ENCODE measurements at places on chromosomes 1 and 21.

DNA sequence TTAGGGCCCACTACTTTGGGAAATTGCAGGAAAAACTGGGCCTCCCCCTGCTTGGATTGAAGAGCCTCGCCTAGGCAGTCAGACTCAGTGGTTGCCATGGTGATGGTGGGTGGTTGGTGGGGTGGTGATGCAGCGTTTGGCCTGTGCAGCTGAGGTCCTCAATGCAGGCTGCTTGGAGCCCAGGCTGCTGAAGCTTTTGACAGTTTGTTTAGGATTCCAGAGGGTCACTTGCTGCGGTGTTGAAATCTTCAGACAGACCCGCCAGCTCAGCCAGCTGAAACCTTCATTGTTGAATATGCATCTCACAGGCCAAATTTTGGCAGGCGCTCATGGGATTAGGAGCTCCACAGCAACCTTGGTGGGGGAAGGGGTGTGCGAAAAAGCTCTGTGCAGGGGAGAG, 67.9 kb downstream of the CACNA1E start:
- DNase-seq, result no peak

DNA sequence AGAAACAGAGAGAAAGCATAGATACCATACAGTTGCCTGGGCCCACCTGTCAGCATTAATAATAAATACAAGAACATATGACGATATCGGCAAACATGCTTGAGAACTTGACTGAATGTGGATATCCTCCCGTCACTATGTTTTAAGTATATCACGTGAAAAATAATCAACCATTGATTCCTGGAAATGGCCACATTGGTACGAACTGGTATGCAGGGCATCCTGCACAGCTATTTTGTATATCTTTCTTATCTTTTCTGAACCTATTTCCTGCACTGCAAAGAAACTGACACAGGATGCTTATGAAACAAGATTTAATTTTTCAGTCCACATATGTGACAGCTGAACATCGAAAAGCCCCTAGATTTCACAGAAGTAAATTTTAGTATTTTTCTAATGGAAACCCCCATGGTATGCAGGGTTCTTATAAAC, 22.8 kb upstream of the RGS1 start:
- no peak for DNase-seq

DNA sequence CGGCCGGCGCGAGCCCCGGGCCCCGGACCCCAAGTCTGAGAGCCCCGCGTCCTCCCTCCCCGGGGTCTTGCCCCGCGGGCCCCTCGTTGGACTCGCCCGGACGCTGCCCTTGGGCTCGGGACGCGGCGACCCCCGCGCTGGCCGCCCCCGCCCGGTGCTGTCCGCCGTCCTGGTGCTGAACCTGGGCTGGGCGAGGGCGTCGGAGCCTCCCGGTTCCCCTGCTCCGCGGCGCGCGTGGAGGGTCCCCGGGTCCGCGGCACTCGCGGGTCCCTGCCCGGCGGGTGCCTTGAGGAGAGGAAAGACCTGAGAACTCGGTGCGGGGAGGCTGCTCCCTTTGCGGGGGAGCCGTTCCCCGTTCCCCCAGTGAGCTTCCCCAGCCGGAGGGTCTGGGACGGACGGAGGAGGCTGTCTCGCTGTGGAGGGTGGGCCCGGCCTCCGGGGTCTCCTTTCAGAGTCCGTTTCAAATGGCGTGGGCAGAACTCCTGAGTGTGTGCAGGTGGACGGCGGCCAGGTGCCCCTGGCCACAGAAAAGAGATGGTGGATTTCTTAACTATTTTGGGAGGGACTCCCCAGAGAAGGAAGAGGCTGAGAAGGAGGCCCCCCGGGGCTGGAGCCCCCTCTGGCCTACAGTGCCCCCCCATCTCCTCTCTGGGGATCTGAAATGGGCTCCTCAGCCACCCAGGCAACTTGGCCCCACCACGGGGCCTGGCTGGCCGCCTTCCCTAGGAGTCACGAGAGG, 595 bp downstream of the GABRD start:
- no peak for DNase-seq

DNA sequence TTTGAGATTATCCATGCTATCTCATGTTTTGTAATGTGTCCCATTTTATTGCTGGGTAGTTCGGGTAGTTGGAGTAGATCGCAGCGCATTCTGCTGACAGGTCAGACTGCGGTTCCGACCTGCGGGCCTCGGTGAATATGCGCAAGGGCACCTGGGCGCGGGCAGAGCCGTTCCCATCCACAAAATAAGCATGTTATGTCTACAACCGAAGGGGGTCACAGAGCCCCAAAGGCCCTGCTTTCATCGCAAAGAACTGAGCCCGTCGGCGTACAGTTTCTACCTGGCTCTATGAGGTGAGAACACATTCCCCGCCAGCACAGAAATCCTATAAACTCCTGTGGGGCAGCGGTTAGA, 88.4 kb downstream of the PRKAB2 start:
- DNase-seq, result no peak

GRCh38 chr1:29370067-29370466, 133.7 kb downstream of the PTPRU start:
- DNase-seq, result no peak

DNA sequence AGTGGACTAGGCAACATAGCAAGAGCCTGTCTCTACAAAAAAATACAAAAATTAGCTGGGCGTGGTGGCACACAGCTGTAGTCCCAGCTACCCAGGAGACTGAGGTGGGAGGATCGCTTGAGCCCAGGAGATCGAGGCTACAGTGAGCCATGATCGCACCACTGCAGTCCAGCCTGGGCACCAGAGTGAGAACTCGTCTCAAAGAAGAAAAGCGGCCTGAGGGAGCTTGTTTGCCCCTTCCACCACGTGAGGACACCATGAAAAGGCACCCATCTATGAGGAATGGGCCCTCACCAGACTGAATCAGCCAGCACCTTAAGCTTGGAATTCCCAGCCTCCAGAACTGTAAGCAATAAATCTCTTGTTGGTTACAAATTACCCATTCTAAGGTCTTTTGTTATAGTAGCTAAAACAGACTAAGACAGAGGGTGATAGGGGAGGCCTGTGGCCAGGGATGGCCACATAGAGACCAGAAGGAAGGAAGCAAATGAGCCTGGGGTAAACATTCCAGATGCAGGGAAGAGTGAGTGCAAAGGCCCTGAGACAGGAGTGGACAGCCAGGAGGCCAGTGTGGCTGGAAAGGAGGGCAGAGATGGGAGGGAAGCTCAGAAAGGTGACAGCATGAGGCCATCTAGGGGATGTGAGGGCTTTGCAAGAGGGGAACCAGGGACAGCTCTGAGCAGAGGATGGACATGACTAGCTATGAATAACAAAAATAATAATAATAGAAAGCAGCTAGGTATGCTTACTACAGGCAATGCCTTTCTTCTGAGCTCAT, 120.1 kb downstream of the MATN1 start:
- no peak for DNase-seq

Data from HCEC 1CT (cell line).